ENCODE measurements at places on chromosomes 4 and X. TPM values are rescaled to one million over a fixed set of nuclear protein-coding genes. Genes with fewer than 3 reads are reported as not detected.

DNA sequence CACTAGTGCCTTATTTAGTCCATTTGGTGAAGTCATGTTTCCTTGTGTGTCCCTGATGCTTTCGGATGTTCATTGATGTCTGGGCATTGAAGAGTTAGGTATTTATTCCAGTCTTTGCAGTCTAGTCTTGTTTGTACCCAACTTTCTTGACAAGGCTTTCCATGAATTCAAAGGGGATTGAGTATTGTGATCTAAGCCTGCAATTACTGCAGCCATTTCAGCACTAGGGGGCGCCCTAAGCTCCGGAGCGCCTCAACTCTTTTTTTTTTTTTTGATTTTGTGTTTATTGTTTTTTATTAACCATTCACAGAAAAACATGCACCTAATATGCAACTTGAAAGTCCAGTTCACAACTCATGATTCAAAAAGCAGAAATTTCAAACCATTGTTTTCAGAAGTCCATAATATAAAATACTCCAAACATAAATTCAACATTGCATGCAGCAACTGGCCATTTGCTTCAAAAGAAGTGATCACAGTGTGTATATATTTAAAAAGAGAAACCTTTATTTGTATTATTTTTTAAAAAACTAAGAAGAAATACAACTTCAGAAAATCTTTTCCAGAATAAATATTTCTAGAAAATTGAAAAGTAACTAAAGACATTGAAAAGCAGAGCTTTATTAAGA is 59.2 kb downstream of the PTPN13 start:
- no peak for DNase-seq

- DNase-seq = no peak
Observed at GRCh38 chr4:187309456-187309855, 585.8 kb upstream of the FAT1 start.

DNA sequence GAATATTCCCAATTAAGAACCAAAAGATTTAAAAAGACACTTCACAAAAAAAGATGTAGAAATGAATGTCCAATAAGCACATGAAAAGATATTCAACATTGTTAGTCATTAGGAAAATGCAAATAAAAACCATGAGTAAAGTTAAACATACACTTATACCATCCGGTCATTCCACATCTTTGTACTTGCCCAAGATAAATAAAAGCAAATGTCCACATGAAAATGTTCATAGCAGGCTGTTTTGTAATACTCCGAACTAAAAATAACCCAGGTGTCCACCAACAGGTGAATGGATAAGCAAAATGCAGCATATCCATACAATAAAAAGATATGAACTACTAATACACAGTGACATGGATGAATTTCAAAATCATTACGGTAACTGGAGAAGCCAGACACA is 28.6 kb upstream of the ZCCHC4 start:
- DNase-seq = no peak

TEX13B gene
- total RNA-seq = not detected

ARX gene
- 0.18 TPM for total RNA-seq
